ENCODE measurements at places on chromosomes 13 and 19.

DNA sequence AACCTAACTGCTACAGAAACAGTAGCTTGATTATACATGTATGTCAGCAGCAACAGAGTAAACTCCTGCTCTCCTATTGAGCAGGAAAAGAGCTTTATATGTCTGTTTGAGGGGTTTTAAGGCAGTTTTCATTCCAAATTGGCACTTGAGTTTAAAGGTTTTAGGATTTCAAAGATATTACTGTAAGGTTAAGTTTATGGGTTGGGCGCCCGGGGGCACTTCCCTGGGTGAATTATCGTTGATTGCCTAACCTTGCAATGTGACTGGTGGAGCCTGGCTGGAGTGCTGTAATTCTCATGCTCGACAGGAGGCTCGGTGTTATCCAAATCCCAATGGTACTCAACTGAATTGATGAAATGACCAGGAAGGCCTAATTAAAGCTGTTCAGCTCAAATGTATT, 1586.1 kb downstream of the OLFM4 start:
- DNase-seq = no peak

DNA sequence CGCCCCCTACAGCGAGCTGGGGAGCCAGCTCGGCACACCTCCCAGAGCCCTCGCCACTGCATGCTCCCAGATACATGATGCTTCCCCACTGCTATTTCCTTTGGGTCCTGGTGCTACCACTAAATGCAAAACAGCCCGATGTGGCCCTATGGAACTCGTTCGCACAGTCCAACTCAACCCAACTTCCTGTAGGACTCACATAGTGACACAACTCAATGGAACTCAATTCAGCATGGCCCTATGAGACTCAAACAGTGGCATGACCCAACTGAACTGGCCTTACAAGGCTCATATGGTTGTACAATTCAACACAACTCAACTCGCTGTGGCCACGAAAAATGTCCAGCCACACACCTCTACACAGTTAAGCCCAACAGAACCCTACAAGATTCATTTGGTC, 3.5 kb downstream of the KCNA7 start:
- DNase-seq = no peak

- no peak for DNase-seq
Observed at GRCh38 chr13:44739120-44739519, 163.0 kb upstream of the TSC22D1 start.

DNA sequence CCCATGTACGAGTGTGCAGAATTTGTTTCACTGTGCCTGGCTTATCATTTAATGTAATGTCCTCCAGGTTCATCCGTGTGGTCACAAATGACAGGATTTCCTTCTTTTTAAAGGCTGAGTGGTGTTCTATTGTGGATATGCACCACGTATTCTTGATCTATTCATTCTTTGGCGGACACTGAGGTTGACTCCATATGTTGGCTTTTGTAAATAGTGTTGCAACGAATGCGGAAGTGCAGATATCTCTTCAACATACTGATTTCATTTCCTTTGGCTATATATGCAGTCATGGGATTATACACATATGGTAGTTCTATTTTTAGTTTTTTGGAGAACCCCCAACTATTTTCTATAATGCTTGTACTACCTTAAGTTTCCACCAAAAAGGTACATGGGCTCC, 13.0 kb downstream of the OR7A5 start:
- no peak for DNase-seq

DNA sequence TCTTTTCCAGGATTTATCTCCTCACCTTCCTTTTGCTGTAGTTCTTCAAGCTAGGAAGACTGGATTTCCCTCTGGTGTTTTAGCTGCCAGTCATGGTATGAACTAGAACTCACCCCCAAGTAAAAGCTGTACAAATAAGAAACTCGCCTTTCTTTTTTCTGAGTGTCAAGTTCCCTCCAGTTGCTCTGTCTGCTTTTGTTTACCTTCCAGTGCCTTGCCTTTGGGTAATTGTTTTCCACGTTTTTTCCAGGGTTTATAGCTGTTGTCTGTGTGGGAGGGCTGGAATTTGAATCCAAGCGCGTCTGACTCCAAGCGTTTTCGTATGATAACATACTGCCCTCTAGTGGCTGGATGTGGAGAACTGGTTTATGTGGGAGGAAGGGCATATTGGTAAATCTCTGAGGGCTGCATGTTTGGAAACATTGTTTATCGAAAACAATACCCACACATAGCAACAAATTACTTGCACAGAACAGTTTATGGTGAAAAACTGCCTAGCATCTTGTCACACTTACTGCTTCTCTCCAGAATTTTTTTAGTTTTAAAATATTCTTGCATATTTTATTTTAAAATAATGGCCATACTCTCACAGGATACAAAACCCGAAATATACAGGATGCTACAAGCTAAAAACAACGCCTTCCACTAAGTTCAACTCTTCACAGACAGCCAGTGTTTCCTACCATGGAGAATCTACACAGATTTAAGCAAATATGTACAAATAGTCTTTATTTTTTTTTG, 19.2 kb downstream of the RCN3 start:
- peak; percentile 82 for DNase-seq

DNA sequence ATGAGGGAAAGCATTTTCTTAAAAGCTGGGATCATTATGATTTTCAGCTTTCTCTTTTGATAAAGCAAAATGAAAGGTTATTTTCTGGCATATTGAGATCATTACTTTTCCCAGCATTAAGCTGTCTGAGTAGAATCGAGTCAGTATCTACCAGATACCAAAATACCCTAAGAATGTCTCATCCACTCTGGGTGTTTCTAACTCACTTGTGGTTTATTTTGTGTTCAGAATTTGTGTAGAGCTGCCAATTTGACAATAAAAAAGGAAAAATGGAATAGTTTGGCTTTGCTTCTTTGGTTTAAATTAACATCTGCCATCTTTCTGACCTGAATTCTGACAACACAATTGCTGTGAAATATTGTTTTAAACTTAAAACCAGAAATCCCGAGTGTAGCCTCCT, 438.7 kb upstream of the ARGLU1 start:
- DNase-seq = no peak

- DNase-seq = no peak
Observed at GRCh38 chr13:41216160-41216559, 21.8 kb upstream of the KBTBD7 start.

- DNase-seq = no peak
Observed at GRCh38 chr19:5249526-5249925, 91.1 kb downstream of the PTPRS start.

GRCh38 chr19:41175801-41176777, 16.9 kb upstream of the CYP2S1 start:
- DNase-seq = peak; percentile 94

Measured in kidney tubule cell (primary cell).